ENCODE measurements at places on chromosomes 3 and 15.

DNA sequence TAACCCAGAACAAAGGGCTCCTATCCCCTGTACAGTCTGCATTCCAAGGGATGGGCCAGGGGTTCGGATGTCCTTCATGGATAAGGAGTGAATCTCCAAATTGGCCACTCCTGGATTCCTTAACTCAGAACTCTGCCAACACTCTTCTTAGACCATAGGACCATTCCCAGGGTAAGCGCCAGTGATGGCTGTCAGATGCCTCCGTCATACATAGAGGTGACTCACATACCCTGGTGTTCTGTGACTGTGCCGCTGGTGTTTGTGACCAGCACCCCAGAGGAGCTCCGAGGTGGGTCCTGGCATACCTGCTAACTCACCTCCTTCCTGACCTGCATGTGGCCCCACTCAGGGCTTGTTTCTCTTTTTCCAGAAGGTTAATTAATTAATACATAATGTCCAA lies 134.7 kb downstream of the KLF13 start:
- DNase-seq: no peak

GRCh38 chr3:109963831-109964230 lies 626.5 kb upstream of the DPPA4 start:
- DNase-seq: no peak

DNA sequence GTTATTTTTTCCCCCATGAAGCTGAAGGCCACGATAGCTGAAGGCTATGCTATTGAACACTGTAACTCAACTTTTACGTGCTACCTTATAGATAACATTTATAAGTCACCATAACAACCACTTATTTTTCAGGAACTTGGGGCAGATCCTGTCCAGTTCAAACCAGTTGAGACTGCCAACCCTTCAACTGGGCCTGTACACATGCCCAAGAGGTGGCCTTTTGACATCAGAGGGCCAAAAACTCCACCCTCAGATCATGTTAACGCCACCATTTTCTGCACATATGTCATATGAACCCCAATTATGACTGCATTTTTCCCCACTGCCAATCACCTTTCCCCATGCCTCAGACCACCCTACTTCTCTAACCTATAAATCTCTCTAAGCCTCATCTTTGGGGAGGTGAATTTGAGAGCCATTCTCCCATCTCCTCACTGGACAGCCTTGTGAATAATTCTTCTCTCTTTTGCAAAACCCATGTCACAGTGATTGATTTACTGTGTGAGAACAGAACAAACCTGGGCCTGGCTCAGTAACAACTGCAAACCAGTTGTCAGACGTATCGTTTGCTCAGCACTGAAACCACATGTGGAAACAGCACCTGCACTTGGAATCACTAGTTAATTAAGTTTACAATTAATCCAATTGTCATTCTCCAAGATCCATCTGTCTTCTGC lies 42.5 kb downstream of the ZNF445 start:
- no peak for DNase-seq

DNA sequence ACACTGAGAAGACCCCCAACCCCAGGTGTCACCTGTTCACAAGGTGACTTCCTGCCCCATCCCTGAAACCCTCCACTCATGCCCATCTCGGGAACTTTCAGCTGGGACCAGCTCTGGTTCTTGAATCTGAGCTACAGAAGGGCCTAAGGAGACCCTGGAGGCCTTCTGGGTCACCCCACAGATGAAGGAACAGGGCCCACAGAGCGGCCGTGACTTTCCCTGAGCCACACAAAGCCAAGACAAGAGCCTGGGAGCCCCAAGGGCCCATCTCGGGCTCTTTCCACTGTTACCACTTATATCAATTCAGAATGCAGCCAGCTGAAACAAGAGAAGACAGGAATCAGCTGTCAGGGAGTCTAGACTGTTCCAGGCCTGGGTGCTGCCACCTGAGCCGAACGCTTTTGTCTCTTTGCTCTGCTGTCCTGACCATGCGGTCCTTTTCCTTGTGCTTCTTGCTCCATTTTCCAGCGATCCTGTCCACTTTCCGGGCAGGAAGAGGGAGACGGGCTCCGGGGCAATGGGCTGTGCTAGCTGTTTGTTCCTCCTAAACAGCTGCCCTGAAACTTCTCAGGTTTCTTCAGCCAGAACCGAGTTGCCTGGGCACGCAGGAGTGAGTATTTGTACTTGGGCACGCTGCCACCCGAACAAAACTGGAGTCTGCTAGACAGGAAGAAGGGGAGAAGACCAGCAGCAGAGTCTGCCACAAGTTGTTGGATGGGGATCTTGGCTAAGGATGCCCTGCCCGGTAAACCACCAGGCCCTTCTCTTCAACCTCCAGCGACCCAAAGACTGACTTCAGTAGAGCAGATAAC lies 28.0 kb upstream of the PIGZ start:
- DNase-seq: no peak

- no peak for DNase-seq
Measured at GRCh38 chr15:56019060-56019793, 25.8 kb upstream of the NEDD4 start.

DNA sequence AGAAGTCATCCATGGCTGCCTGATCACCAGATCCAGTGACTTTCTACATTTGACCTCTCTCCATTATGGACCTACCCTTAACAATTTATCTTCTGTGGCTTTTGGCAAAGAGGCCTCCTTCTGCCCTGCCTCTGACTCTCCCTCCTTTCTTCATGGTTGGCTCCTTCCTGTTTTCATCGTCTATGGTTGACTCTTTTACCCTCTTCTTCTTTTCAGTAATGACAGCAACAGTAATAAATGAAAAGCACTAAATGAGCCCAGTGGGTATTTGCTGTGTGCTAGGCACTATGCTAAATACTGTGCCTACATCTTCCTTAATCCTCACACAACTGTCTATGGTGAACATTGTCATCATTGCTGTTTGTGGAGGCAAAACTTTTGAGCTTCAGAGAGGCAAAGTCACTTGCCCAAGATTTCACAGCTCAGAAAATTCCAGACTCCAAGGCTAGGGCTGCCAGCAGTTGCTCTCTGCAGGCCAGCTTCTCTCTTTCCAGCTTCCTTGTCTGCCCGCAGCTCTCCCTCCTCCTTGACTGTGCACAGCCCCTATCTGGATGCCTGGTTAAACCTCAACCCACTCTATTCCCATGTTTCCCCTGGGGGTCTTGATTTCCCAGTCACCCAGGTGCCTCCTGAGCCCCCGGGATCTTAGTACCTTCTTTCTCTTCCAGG lies 24.6 kb downstream of the ITPR1 start:
- DNase-seq: no peak

DNA sequence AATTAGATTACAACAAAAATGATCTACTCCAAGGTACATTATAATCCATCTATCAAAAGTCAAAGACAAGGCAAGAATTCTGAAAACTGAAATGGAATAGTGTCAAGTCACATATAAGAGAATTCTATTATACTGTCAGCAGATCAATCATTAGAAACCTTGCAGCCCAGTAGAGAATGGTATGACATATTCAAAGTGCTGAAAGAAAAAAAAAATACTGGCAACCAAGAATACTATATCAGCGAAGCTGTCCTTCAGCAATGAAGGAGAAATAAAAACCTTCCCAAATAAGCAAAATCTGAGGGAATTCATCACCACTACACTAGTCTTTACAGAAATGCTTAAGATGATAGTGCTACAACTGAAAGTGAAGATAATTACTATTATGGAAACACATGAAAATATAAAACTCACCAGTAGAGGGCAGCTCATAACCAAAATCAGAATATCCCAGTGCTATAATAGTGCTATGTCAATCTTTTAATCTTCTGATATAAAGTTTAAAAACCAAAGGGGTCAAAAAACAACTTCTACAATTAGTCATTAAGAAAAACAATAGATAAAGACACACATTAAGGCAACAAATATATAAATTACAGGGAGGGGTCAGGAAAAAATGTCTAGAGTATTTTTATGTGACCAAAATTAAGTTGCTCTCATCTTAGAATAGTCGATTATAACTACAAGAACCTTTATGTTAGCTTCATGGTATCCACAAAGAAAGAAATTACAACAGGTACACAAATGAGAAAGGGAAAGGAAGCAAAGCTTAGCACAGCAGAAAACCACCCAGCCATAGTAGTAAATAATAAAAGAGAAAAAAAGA lies 190.7 kb upstream of the CNTN6 start:
- no peak for DNase-seq

GRCh38 chr15:85406916-85407315 lies 26.5 kb downstream of the AKAP13 start:
- DNase-seq: no peak

GRCh38 chr15:47246317-47246716 lies 471.0 kb upstream of the SEMA6D start:
- no peak for DNase-seq

DNA sequence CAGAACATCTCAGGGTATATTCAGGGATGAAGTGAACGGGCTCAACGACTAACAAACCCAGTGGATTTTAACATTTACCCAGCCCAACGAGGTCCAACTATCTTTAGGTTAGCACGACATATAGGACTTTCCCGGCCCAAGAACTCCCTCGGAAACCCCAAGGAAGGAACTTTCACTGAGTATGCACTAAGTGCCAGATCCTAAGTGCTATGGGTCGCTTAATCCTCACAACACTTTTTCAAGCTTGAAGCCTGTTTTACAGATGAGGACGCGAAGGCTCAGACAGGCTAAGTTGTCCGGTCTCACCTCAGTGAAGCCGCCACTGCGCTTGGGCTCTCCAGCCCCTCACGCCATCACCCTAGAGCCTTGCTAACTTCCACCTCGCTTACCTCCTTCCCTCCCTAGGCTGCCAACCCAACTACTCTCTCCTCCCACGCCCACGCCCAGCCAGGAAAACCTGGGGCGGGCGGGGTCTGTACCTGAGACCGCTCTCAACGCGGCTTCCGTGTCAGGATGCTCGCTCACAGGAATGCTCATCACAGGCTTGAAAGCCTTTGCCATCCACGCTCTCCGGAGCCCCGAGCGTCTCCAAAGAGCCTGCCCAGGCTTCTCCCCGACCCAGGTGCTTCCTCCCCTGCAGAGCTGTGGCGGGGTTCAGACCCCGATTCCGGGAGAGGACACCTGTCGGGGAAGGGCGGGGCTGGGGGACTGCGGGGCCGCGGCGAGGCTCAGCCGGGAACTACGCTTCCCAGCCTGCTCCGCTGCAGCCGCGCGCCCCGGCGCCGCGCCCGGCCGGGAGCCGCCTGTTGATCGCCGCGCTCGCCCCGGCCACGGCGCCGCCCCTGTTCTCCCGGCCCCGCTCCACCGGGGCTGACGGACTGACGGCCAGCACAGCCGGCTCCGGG lies at the start of gene TMOD2:
TSS of gene TMOD2 (plus strand) at position 806 of the 905 bp plus-strand sequence. CDS start 14,845 bp downstream, outside the sequence.
- no peak for DNase-seq

GRCh38 chr3:179236669-179237301 lies 14.1 kb downstream of the KCNMB3 start:
- no peak for DNase-seq

DNA sequence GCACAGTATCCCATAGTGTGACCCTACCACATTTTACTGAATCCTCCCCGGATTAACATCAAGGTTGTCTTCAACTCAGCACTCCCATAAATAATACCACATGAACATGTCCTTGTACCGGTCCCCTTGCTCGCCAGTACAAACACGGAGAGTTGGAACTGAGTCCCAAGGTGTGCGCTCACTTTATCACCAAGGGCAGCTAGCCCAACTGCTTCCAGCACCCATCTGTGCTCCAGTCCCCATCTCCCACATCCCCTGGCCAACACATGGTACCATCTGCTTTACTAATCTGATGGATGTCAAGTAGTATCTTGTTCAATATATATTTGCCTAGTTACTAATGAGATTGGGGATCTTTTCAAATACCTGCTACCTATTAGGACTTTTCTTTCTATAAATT lies 64.7 kb downstream of the ISG20 start:
- DNase-seq: no peak

DNA sequence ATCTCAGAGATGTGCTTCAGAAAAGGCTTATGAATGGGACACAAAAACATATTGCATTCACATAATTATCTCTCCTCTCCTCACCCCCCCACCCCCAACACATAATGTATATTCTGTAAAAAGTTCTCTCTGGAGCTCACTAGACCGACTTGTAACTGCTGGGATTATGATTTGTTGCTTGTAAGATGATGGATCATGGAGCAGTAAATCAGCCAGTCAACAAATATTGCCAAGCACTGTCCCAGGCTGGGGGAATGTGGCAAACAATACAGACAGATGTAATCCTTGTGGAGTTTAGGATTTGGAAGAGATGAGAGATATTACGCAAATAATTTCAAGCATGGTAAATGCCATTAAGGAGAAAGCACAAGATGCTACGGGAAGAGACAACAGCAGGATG lies 114.8 kb downstream of the PEX5L start:
- DNase-seq: no peak

DNA sequence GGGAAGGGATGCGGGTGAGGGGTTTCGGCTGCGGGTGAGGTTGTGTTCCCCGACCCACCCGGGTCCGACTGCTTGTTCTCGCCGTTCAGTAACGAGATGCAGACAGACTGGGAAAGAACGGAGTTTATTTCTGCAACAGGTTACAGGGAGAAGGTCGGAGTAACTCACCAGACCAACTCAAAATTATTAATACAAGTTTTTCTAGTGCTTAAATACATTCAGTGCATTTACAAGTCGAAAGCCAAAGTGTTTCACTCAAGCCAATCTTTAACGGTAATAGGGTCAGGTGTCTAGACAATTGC lies 492 bp upstream of the HIGD1A start:
- DNase-seq: no peak

DNA sequence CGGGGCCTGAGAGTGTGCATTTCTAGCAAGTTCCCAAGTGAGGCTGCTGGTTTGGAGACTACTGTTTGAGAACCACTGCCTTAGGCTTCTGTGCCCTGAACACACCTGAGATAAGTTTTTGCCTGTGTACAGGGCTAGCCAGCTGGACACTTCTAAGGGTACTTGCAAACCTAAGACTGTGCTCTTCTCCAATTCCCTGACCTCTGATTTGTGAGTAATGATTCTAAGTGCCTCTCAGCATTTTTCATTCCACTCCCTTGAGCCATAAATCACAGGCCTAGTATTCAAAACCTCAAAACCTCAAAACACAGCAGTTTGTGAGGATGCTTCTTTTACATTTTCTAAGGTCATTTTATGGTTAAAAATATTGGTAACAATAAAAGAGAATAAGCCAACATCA lies 148.4 kb downstream of the CHST2 start:
- no peak for DNase-seq

- DNase-seq: no peak
Measured at GRCh38 chr15:54082836-54083492, 104.7 kb downstream of the UNC13C start.

DNA sequence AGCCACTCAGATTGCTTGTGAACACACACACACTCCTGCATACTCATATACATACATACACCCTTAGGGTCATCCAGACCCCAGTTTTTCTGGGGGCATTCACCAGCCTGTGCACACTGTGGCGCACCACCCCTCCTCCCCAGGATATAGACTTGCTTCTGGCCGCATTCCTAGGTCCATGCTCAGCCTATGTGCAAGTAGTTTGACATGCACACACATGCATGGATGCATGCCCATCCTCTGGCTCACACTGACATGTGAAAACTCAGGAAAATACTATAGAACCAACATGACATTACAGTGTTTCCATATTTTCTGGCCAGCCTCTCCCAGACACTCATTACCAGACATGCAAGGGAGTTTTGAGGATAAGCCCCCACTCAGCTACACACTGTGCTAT lies 79.3 kb upstream of the POLG start:
- no peak for DNase-seq

- no peak for DNase-seq
Measured at GRCh38 chr3:14771593-14772497, 46.9 kb upstream of the FGD5 start.

- no peak for DNase-seq
Measured at GRCh38 chr3:58507356-58508078, 15.6 kb downstream of the KCTD6 start.

All from GM18507 (cell line).